ENCODE measurements at places on chromosomes 3 and 15. TPM values are rescaled to one million over a fixed set of nuclear protein-coding genes. Genes with fewer than 3 reads are reported as not detected.

DNA sequence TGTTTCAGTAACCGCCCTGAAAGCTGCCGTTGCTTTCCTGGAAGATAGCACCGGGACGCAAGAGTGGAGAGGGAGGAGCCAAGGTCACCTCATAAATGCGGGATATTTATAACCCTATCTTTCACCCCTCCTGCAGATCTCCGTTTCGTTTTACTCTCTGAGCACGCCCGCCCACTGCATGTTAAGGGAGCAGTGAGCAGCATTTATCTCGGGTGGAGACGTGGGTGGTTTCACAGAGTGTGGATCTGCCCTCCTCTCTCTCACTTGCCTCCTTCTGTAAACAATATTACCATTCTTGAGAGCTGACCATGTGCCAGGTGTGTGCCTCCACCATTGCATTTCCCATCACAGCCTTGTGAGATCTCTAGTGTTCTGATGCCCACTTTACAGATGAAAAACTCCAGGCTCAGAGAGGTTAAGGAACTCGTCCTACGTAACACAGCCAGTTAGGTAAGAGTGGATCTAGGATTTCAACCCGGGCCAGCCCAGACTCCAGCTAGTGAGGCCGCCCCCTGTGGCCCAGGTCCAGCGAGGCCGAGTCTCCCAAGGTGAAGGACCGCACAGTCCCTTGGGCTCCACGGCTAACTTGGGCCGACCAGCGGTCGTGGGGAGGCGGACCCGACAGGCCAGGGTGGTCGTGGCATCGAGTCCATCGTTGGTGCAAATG lies 16.9 kb upstream of the SEMA4B start:
- H3K27ac ChIP-seq = peak overlapping the region; percentile 98
- H3K27me3 ChIP-seq = no peaks in the 10 kb centered on the region
- H3K36me3 ChIP-seq = no peaks in the 10 kb centered on the region
- H3K4me1 ChIP-seq = peaks cover 8% of the 10 kb centered on the region
- peak; percentile 79 for DNase-seq

- no peaks in the 10 kb centered on the region for H3K36me3 ChIP-seq
- H3K27ac ChIP-seq = no peak overlapping the region
- DNase-seq = no peak
- H3K27me3 ChIP-seq = no peaks in the 10 kb centered on the region
These were observed 27.9 kb upstream of the RTP1 start for GRCh38 chr3:187169231-187169960.

DNA sequence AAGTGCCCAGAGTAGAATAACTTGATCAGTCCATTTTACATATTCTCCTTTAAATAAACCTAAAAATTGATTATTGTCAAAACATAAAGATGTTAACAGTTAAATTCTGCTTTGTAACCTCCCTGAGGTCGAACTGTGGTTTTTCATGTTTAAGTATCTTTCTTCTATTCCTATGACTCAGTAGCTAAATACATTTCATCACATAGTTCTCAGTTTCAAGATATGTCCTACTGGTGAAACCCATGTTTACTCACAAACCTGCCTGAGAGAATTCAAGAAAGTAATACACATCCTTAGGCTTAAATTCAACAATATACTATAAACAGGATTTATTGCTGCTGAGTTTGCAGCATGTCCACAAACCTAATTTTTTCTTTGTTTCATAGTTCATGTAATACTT lies 692.9 kb downstream of the ZPLD1 start:
- no peak overlapping the region for H3K27ac ChIP-seq
- H3K36me3 ChIP-seq = no peaks in the 10 kb centered on the region
- no peak for DNase-seq
- no peak overlapping the region for H3K4me3 ChIP-seq
- no peaks in the 10 kb centered on the region for H3K27me3 ChIP-seq

GRCh38 chr3:195270079-195270816 lies 711 bp downstream of the XXYLT1 start:
- H3K4me3 ChIP-seq = peak overlapping the region; percentile 70
- DNase-seq = no peak
- no peaks in the 10 kb centered on the region for H3K36me3 ChIP-seq
- H3K4me1 ChIP-seq = no peaks in the 10 kb centered on the region
- H3K27me3 ChIP-seq = no peaks in the 10 kb centered on the region

CFAP100 gene
- total RNA-seq = 0.98 TPM

SCN11A gene
- total RNA-seq = 1.8 TPM

ZIC1 gene
- not detected for total RNA-seq

FBXO40 gene
- total RNA-seq = not detected
